Activated CD4-positive, alpha-beta memory T cell treated with anti-CD3 and anti-CD28 coated beads, Interleukin-2, amount 10 ng/mL, durations not matched to agents 7 days and 5 days (primary cell): ENCODE measurements at places on chromosomes 12 and 14. TPM values are rescaled to one million over a fixed set of nuclear protein-coding genes. Genes with fewer than 3 reads are reported as not detected.

GRCh38 chr12:22477894-22478287, 66.5 kb downstream of the C2CD5 start:
- DNase-seq, result no peak

- no peak for DNase-seq
Measured at GRCh38 chr14:61653507-61653906, 41.8 kb upstream of the HIF1A start.

GRCh38 chr12:46303039-46303666, 34.3 kb upstream of the SLC38A1 start:
- DNase-seq, result peak; percentile 39

GRCh38 chr12:53575502-53576249, 50.5 kb downstream of the ATF7 start:
- no peak for DNase-seq

DNA sequence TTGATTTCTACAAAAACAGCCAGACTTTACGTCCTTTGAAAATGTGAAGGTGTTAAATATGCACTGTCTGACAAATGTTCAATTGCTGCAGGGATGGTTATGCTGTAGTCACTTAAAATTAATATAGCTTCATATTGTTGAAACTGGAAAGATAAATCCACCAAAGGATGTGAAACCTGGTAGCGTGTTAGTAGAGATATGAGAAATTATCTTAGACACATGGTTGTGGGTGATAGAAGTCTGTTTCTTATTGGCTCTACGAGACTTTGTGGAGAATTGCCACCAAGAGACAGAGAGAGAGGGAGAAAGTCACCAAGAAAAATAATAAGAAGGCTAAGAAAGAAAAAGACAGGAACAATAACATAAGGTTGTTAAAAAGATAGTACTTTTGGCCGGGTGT, 2.6 kb upstream of the CAPRIN2 start:
- DNase-seq, result no peak

GRCh38 chr12:31518680-31519227, 72.2 kb downstream of the DENND5B start:
- DNase-seq, result no peak

DNA sequence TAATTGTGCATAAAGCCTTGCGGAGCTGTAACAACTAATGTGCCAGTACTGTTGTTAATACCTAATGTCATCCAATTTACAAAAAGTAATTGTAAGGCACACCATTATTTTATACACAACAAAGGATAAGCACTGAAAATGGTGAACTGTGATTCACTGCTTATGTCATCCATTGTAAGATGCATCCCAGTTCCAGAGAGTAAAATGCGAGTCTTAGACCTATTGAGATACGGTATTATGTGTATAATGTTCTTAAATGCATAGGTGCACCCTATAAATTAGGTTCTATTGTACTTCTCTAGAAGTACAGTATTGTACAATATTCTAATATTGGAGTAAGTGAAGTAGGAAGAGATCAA, 406 bp downstream of the PARP2 start:
- DNase-seq, result no peak

GRCh38 chr12:49959685-49960473, 1.8 kb upstream of the AQP5 start:
- DNase-seq, result no peak

DNA sequence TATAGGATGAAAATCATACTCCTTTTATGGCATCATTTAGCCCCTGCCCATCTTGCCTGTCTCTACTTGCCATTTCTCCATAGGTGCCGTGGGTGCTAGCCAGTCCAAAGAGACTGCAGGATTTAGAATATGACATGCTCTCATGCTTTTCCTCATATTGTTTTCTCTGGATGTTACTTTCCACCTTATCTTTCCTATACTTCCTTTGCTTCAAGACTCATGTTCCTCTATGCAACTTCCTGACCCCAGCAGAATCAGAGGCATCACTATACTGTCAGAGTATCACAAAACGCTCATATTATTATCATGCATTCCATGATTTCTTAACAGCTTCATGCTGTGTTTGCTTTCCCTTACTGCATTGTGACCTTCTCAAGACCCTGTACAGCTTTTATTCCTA, 220.8 kb upstream of the ABCD2 start:
- no peak for DNase-seq

DNA sequence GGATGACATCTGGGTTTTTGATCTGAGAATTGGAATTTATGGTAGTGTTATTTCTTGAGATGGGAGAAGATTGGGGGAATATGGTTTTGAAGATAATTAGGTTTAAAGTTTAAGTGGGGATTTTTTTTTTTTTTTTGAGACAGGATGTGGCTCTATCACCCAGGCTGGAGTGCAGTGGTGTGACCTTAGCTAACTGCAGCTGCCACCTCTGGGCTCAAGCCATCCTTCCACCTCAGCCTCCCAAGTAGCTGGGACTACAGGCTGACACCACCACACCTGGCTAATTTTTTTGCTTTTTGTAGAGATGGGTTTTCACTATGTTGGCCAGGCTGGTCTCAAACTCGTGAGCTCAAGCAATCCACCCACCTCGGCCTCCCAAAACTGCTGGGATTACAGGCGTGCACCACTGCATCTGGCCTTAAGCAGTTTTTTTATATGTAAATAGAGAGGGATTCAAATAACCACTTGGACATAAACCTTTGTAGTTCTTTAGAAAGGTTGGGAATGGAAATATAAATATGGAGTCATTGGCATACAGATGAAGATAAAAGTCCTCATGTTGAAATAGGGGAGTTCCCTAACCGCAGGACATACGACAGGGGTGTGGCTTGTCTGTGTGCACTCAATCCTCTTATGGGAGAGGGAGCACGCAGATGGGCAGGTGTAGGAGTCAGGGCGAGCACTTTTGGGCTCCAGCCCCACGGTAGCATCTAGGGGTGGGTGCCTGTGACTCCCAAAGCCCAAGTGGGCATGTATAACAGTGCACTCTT, 4.7 kb downstream of the LIN52 start:
- no peak for DNase-seq

- DNase-seq, result no peak
Measured at GRCh38 chr14:94355191-94355794, 32.2 kb upstream of the SERPINA6 start.

CATSPERB gene
- 2.5 TPM for total RNA-seq

DNA sequence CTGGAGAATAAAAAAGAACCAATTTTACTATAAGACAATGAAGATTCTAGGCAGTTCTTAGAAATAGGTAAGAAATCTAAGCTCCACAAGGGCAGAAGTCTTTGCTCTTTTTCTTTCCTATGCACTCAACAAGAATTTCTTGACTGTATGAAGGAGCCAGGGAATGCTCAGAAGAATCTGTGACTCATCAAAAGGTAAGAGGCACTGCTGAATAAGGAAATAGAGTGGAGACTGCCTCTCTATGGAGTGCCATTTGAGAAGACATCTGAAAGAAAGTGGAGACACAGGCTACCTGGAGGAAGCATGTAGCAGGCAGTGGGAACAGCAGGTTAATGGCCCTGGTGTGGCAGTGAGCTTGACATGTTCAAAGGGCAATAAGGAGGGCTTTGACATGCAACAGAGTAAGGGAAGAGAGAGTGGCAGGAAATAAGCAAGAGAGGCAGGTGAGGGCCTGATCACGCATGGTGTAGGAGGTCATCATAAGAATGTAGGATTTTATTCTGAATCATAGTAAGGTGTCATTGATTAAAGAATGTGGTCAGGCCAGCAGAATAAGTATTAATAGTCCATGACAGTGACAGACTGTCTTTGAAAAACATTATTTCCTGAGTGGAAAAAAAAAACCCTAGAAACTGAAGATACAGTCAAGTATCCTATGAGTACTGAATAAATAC, 446.7 kb upstream of the GARIN6 start:
- DNase-seq, result no peak

- DNase-seq, result no peak
Measured at GRCh38 chr12:41966001-41966400, 178.7 kb downstream of the GXYLT1 start.

GRCh38 chr12:118649765-118650585, 273.6 kb downstream of the SUDS3 start:
- DNase-seq, result no peak

- no peak for DNase-seq
Measured at GRCh38 chr12:106918746-106919145, 37.0 kb upstream of the TMEM263 start.

DNA sequence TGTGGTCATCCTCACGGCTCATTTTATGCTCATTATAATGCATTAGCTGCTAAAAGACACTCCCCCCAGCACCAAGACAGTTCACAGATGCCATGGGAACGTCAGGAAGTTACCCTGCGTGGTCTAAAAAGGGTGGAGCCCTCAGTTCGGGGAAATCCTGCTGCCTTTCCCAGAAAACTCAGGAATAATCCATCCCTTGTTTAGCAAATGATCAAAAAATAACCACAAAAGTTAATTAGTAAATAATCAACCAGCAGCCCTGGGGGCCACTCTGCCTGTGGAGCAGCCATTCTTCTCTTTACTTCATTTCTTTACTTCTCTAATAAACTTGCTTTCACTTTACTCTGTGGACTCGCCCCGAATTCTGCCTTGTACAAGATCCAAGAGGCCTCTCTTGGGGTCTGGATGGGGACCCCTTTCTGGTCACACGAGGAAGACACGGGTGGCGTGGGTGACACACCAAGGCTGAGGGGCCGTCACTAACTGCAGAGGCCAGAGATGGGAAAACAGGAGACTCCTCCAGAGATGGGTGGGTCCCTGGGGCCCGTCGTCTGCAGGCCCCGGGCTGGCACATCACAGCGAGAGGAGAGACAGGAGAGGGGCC, 65.5 kb downstream of the NOC4L start:
- DNase-seq, result no peak

DNA sequence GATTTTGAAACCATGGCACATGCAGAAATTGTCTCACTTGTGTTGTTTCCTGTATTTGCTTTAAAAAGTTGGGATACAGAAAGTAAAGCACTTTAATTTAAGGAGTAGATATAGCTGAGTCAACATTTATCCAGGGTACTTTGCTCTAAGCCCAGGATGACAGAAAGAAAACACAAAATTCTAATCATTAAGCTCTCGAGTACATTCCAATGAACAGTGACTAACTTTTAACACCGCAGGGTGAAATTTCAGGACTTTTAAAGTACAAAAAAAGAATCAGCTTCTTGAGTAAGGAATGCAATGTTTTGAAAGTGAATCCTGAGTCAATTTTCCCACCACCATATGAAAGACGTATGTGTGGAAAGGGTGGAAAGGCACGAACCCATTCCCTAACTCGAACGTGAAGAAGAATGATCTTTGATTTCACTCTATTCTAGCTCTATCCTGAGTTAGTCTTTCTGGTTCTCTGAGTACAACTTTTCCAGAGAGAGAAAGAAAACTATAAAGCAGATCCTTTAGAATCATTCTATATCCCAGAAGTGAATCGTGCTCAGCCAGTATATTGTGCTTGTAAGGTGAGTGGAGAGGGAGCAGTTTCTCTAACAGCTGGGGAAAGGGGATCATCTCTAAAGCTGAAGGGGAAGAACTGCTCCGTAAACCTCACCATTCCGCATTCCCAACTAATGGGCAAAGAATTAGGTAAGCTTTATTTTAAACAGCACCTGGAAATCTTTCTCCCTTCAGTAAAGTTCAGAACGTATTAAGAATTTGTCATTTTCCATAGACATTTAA, 779.0 kb upstream of the FLRT2 start:
- DNase-seq, result no peak

DNA sequence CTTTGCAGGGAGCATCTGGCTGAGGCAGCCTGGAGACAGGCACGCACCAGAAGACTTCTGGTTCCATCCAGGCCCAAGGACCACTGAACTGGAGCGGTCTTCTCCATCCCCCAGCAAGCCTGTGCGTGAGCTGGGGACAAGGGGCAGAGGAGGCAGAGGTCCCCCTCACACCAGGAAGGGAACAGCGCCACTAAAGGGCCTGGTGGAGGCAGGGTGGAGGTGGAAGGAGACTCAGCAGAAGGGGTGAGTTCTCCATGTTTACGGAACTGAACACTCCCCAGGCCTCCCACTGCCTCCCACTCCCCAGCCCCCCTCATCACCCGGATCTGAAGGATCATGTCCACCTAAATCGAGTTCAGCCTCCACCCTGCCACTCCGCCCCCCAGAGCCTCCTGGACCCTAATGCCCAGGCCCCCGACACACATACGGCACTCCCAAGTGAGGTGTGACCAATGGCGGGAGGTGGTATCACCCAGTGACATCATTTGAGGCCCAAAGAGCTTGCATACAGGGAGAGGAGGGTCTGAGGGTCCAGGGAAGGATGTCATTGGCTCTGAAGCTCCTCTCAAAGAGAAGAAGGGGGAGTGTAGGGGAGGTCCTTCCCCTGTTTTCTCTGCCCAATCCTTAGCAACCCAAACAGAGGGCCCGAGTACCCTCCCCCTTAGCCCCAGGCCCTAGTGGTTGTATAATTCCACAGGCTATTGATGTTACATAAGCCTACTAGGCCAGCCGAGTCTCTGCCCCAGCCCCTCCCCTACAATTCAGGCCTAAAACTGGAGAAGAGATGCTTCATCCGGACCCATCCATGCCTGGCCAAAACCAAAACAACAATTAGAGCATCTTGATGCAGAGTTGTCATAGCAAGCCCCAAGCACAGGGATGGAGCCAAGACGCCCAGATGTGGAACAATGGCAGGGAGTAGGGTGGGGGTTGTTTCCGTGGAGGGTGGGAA, 1.0 kb downstream of the FAIM2 start:
- no peak for DNase-seq

DNA sequence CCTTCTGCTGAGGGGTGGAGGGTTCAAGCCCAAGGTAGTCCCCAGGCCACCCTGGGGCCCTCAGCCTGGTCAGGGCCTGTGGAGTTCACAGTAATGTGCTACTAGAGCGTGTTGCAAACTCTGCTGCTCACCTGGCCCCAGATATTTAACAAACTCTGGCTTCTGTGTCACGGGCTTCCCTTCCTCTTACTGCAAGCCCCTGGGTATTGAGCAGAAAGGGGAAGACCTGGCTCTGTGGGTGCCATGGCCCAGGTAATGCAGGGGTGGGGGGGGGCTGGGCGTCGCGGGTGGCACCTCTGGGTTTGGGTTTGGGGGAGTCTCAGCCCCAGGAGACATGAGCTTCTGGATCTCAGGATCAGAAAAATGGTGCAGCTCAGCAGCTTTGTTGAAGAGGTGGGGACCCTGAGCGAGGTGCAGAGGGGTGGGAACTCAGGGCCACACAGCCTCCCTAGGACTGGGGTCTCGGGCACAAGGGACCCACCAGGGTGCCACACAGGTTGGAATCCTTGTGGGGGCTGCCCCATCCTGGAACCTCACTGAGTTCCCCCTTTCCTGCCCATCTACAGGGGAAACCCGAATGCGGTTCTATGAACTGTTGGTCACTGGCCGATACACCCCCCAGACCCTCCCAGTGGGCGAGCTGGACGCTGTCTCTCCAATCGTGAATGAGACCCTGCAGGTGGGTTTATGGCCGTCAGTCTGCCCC, 4.0 kb downstream of the SETD1B start:
- DNase-seq, result no peak

TMEM121 gene
- 9.6 TPM for total RNA-seq

BEGAIN gene
- 2.7 TPM for total RNA-seq

LRTM2 gene
- not detected for total RNA-seq

KRT79 gene
- not detected for total RNA-seq
